Glutamatergic neuron (in vitro differentiated cells): ENCODE measurements at places on chromosomes 4 and X. TPM values are rescaled to one million over a fixed set of nuclear protein-coding genes. Genes with fewer than 3 reads are reported as not detected.

Gene NLRP2B
- total RNA-seq: not detected

Gene HAUS7
- 24.6 TPM for total RNA-seq

Gene S100P
- not detected for total RNA-seq

Gene GAGE10
- not detected for total RNA-seq
